Esophagus squamous epithelium (tissue), 5 donors: ENCODE measurements at places on chromosomes 6 and 20. TPM values are rescaled to one million over a fixed set of nuclear protein-coding genes. Genes with fewer than 3 reads are reported as not detected.

DNA sequence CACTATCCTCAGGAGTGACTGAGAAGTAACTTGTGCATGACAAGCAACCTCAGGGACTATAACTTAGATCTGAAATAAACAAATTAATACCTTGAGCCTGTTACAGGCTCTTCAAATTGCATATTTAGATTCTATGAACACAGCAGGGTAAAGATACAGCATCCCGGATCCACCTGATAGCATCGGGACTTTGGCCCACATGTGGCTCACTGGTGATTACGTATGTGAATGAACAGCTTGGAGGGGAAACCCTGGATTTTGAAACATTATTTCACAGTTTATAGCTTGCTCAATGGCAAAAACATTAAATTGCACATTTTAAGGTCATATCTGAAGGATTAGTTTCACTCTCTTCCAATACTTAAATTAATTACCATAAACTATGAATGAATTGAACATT is 133.2 kb downstream of the KHDRBS2 start:
- DNase-seq, result no peak

GRCh38 chr20:63976980-63977738 is 2.3 kb downstream of the SAMD10 start:
- no peak for DNase-seq

- no peak for DNase-seq
These were observed 150.4 kb downstream of the RNGTT start for GRCh38 chr6:88813045-88813444.

GRCh38 chr6:4491501-4492260 is 284.5 kb upstream of the CDYL start:
- DNase-seq, result no peak

DNA sequence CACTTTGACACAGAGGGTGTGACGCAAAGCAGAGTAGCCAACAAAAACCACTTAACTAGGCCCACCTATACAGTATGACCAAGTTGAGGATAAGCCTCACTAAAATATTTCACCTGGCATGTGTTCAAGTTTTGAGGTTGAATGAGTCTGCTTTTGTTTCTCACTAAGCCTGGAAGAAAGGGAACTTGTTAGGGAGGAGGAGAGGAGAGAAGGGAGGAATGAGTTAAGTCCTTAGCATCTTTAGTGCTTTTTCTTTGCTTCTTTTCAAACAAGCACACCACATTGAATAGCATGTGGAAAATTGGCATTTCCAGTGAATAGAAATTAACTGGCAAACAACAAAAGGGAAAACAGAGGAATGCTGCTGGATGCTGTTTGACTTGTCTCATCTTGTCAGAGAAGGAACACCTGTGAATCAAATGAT is 461.9 kb downstream of the GJA1 start:
- no peak for DNase-seq

DNA sequence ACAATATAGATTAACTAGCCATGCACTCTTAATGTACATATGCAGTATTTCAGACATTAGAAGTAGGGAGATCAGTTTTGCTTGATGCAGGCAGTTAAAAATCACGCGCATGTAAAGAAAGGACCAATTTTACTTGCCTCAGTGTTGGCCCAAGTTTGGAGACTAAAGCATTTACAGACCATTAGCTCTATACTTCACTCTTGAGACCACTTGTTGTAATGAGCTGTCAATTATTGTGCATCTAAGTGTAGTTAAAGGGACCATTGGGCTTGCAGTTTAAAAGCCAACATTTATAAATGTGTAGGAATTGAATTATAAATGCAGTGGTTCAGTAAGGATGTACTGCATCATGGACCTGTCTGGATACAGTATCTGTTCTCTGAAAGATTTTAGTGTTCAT is 53.7 kb downstream of the PLCB4 start:
- no peak for DNase-seq

- DNase-seq, result no peak
These were observed 52.6 kb downstream of the BMP5 start for GRCh38 chr6:55822815-55823214.

- DNase-seq, result no peak
These were observed 422.6 kb upstream of the MMS22L start for GRCh38 chr6:97705568-97705967.

GRCh38 chr6:142530566-142530965 is 228.8 kb downstream of the ADGRG6 start:
- no peak for DNase-seq

DNA sequence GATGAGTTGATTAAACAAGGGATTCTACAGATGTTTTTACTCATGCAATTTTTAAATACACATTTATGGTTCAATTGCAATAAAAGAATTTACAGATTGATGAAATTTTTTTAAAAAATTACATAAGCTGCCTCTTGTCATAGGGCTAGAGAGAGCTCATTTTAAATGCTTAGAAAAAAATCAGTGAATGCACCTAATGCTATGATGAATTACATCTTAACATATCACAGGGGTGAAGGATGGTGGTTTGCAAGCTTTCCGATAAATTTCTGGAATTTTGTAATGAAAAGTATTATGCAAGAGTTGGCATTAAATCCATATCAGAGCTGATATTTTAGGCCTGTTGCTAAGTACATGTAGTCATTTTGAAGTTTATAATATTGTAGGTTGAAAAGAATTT is 29.6 kb downstream of the DSE start:
- DNase-seq, result no peak

- DNase-seq, result no peak
These were observed 32.6 kb upstream of the FAM83D start for GRCh38 chr20:38893565-38894090.

GRCh38 chr20:16066571-16066970 is 506.7 kb downstream of the KIF16B start:
- no peak for DNase-seq

DNA sequence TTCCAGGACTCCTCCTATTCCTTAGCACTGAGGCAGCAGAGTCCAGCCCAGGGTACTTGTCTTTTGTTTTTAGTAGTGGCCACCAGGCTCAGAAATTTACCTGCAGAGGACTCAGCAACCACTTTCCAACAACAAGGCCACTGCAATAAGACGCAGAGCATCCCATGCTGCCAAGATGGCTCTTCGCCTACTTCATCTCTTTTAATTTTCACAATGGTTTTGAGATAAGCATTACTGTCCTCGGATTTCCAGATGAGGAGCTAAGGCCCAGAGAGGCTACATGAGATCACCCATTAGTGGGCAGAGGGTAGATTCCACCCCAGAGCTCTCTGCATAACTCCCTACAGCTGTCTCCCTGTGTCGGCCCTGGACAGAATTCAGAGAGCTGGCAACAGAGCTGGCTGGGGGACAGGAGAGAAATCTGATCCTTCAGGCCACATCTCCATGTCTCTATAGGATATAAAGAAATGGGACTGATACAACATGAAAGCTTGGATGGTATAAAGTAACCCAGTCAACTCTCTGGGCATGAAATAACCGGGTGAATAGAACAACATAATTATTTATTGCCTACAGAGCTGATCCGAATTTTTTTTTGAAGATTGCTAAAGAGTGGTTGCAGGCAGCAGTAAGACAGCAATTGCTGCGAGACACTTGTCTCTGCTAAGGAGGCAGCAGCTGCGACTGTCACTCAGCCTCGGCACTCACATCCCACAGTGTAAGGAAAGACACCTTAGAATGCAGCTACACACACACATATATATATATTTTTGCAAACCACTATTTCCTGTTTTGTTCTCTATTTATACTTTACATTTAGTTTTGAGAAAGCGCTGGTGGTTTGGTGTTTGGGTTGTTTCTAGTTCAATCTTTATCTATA is 37.2 kb downstream of the SCML4 start:
- no peak for DNase-seq

The CST4 gene
- total RNA-seq, result not detected

The ERVFRD-1 gene
- total RNA-seq, result not detected

The CLPSL2 gene
- not detected for total RNA-seq

The HLA-B gene
- 193 TPM for total RNA-seq

The ABHD16B gene
- total RNA-seq, result not detected
